HEK293T (cell line): ENCODE measurements at places on chromosomes 5 and 9.
A peak's percentile ranks its signal among the peaks of the same experiment; 100 is the strongest.

DNA sequence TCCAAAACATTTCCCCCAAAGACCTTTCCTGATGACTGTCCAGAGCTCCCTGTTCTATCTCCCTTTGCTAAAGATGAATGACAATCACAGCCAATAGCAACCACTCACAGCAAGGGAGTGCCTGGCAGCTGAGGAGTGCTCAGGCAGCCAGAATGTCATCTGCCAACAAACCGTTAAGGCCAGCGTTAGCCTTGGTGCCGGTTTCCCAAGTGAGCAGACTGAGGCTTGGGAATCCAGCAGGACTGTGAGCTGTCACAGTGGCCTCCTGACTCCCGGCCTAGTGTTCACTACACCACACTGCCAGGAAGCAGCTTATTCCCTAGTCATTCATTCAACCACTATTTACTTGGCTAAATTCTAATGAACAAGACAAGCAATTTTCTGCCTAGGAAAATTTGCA lies 24.7 kb downstream of the STK10 start:
- DNase-seq, result no peak

GRCh38 chr9:73402081-73403028 lies 250.7 kb downstream of the ANXA1 start:
- DNase-seq, result no peak

- no peak for DNase-seq
Measured at GRCh38 chr5:6736106-6736505, 22.9 kb downstream of the TENT4A start.

DNA sequence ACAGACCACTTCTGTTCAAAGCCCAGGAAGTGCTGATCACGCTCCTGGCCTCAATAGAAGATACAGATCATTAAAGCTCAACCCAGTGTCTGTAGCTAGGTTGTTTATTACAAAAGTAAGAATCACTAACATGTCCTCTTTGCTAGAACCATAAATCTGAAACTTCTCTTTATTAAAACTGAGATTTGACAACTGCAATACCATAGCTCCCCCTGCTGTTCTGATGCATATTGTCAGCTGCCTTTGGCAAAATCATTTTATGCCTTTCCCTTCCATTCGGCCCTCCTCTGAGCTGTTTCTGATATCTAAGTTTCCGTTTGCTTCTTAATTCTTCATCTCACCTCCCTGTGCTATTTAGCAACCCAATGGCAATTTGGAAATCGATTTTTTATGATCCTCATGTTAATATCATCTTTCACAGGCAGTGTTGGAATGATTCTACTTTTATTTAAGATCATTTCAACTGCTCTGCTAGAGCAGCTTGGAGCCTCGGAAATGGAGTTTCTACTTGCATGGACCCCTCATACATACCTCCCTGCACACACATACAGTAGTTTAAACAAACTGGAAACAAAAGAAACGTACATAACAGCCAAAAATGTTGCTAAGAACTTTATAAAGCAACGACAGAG lies 998.8 kb downstream of the MAT2B start:
- DNase-seq, result peak; percentile 61

- no peak for DNase-seq
Measured at GRCh38 chr9:131028221-131028884, 19.4 kb downstream of the LAMC3 start.

- no peak for DNase-seq
Measured at GRCh38 chr5:149381261-149381985, 2.3 kb upstream of the IL17B start.

GRCh38 chr9:103025796-103026195 lies 30.7 kb downstream of the CYLC2 start:
- DNase-seq, result no peak

- no peak for DNase-seq
Measured at GRCh38 chr9:84780385-84780784, 110.9 kb downstream of the NTRK2 start.

- DNase-seq, result no peak
Measured at GRCh38 chr5:989961-990530, 18.6 kb upstream of the NKD2 start.

DNA sequence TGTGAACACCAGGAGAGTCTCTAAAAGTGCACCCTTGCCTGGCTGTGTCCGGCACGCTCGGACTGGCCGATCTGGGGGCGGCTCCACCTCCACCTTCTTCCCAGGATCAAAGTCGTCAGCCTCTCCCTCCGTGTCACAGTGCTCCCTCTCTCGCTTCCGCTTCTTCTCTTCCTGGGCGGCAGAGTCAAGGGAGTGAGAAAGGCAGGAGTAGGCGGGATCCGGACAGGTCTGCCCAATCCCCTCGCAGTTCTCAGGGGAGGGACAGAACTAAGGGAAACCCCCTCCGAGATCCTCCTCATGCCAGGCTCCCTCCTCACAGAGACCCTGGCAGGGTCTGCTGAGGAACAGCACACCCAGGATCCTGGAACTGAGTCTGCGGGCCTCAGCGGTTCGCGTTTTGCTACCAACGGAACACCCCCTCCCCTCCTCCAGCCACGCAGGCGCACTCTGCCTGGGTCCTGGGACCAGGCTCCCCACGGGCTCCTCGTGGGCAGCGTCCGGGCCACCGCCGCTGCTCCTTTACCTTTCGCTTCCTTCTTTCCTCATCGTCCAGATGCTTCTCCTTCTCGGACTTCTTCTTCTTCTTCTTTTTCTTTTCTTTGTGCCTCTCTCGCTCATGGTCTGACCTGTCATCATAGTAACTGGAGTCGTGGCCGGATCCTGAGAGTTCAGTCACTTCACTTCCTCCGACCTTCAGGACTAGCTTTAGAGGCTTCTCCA lies 1.3 kb downstream of the BRD9 start:
- DNase-seq, result no peak

GRCh38 chr5:178104492-178104891 lies 8.8 kb upstream of the N4BP3 start:
- DNase-seq, result no peak

DNA sequence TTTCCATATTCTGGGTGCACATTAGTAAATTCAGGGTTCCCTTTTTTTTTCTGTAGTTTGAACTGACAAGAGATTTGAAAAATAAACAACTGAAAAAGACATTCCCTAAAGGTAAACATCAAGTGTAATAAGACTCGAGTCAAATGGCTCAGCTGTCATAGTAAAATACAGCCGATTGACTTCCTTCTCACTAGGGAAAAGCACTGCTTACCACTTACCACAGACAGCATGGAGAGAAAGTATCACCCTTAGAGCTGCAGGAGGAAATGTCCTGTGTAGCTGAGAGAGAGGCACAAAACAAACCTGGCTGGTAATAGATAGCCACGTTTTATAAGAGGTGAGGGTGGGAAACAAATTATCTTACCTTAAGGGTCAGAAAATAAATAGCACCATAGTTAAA lies 12.1 kb upstream of the DMAC1 start:
- DNase-seq, result no peak

- no peak for DNase-seq
Measured at GRCh38 chr9:128943832-128944620, 3.4 kb downstream of the DOLK start.

DNA sequence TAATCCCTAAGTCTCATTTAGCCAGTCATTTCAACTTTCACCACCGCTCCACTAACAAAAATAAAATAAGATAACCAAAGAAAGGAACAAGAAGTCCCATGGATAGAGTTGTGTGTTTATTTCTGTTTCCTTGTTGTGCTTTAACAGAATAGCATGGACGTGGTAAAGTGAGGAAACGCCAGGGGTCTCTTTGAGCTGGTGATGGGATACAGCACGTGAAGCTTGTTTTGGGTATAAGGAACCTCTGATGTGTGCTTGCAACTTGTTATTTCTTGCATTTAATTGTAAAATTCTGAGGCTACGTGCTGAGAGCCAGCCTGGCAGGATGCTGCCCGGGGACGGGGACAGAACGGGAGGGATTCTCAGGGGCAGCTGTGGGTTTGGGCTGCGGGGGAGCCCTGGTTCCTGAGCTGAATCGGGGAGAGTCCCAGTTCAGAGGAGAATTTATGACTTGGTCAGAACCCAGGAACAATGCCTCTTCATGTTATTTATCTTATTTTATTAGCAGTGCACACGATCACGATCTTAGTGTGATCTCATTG lies 63.4 kb downstream of the ANKRD33B start:
- peak; percentile 20 for DNase-seq

- no peak for DNase-seq
Measured at GRCh38 chr5:57581222-57581621, 98.6 kb upstream of the ACTBL2 start.

DNA sequence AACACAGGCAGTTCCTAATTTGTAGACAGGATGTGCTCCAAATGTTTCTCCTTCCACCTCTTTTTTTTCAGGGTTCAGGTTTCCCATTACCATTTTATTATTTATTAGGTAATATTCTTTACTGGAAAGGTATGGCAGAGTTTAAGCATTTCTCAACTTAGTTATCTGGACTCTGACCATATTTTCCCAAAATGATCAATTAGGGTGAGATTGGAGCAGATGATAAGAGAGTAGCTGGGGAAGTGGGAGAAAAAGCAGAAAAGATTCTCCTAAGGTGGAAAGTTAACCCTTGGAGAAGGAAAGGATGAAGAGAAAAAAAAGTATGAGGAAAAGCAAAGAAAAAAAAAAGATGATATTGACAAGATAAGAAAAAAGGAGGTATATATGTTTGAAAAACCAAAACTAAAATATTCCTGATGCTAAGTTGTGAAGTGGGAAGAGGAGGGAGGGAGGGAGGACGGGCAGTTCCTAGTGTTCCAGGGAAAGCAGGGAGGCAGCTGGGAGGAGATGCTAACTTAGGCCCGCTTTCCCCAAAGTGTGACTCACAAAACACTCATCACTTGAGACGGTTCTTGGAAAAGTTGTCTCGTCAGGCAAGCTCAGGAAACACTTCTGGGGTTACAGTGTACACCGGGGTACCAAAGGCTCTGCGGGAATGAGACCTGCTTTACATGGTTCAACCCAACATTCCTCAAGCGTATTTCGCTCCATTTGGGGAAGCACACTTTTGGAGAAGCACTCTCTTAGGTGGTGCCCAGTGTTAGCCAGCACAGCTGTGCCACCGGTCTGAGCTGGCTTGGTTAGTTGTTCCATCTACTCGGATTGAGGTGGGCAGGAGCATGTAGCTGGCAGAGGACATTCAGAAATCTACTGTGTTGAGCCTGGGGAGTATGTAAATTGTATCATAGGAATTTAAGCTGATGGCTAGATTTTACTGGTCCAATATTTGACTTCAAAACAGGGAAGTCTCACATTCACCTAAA lies 35.1 kb downstream of the B4GALT1 start:
- DNase-seq, result no peak

GRCh38 chr5:3116366-3116765 lies 364.9 kb upstream of the IRX2 start:
- no peak for DNase-seq

DNA sequence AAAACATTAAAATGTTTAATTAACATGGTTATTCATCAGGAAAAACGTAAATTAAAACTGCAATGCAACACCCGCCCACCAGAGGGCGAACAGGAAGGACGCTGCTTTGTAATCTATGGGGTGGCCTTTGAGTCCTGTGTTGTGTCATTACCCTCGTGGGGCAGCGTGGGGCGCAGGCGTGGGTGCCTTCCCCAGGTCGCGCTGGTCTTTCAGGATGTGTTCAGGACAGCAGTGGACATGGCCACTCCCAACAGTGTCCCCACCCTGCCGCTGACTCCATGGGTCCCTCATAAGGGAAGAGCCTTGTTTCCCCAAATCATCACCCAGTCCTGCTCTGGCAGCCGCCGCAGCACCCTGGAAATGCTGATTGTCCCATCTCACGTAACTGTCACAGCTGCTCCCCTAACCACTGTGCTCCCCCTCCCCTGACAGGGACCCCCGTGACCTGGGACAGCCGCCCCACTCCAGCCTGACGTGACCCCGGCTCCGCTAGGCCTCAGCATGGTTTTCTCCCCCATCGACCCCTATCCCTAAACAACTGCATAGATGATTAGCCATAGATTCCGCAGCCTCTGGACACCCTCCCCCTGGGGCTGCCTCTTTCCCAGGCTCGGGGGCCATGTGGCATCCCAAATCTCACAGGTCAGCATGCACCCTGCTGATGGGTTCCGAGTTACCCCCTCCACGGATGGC lies 36.4 kb downstream of the GLT6D1 start:
- peak; percentile 59 for DNase-seq

- no peak for DNase-seq
Measured at GRCh38 chr5:138064526-138064925, 19.3 kb upstream of the WNT8A start.
